ENCODE measurements at places on chromosomes 2 and 18.

GRCh38 chr2:117933884-117934354, 80.0 kb downstream of the CCDC93 start:
- no peak for DNase-seq

GRCh38 chr2:191410646-191411436, 165.6 kb downstream of the MYO1B start:
- DNase-seq: peak; percentile 19

DNA sequence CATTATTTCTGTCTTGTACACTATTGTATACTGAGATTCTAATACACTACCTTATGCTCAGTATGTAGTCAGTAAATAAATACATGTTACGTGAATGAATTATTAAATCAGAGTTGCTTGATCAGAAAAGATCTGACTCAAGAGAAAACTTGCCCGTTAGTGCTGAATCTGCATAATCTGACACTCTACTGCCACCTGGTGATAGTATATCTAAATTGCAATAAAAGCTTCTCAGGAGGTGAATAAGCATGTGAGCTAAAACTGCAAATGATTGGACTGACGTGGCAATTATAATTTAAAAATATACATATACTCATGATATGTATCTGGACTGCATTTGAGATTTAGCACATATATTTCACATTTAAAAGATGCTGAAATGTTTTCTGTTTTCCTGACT, 70.4 kb downstream of the KIAA1328 start:
- DNase-seq: no peak

GRCh38 chr2:102082571-102083392, 59.8 kb upstream of the IL1R1 start:
- DNase-seq: peak; percentile 88

All from fibroblast of lung (primary cell).